A549 treated with ZK216348 at 1 μM for 4 hours (cell line): ENCODE measurements at places on chromosomes 12 and 14. TPM values are rescaled to one million over a fixed set of nuclear protein-coding genes. Genes with fewer than 3 reads are reported as not detected.

The HOXC5 gene
- total RNA-seq = 0.39 to 0.60 TPM (median 0.53 TPM) in 5 replicates

The PIWIL1 gene
- total RNA-seq = not detected in 5 replicates

The CCDC196 gene
- not detected in 5 replicates for total RNA-seq

The GPX2 gene
- total RNA-seq = 179 to 281 TPM (median 196 TPM) in 5 replicates

The MUCL1 gene
- total RNA-seq = not detected in 5 replicates

The MANSC1 gene
- 3.6 to 4.3 TPM (median 3.7 TPM) in 5 replicates for total RNA-seq

The HSPB8 gene
- total RNA-seq = 13.4 to 18.4 TPM (median 14.9 TPM) in 5 replicates

The KRT72 gene
- total RNA-seq = not detected in 5 replicates

The VDR gene
- 2.5 to 3.2 TPM (median 2.8 TPM) in 5 replicates for total RNA-seq

The BICDL1 gene
- total RNA-seq = 2.5 to 4.7 TPM (median 4.5 TPM) in 5 replicates

The FAM186B gene
- total RNA-seq = 0.11 to 0.23 TPM (median 0.14 TPM) in 3 of 5 replicates, not detected in the others

The NUDT14 gene
- total RNA-seq = 17.7 to 45.0 TPM (median 39.9 TPM) in 5 replicates

The KRT79 gene
- total RNA-seq = 0.09 TPM in 1 of 5 replicates, not detected in the others

The TMEM229B gene
- 0.15 to 0.24 TPM (median 0.18 TPM) in 5 replicates for total RNA-seq

The ENDOU gene
- total RNA-seq = 0.18 TPM in 1 of 5 replicates, not detected in the others

The RNASE3 gene
- total RNA-seq = not detected in 5 replicates

The FAM161B gene
- total RNA-seq = 1.3 to 2.4 TPM (median 1.9 TPM) in 5 replicates

The FRS2 gene
- 7.6 to 13.7 TPM (median 10.7 TPM) in 5 replicates for total RNA-seq

The BTBD7 gene
- total RNA-seq = 8.2 to 12.9 TPM (median 12.0 TPM) in 5 replicates

The SERPINA5 gene
- 0.12 to 0.21 TPM in 2 of 5 replicates, not detected in the others for total RNA-seq

The ANKRD33 gene
- not detected in 5 replicates for total RNA-seq

The AKAP6 gene
- 0.23 to 1.1 TPM (median 0.54 TPM) in 5 replicates for total RNA-seq

The MED6 gene
- 39.5 to 67.9 TPM (median 42.2 TPM) in 5 replicates for total RNA-seq

The MYRFL gene
- not detected in 5 replicates for total RNA-seq

The AHNAK2 gene
- total RNA-seq = 200 to 233 TPM (median 225 TPM) in 5 replicates

The HDAC7 gene
- 35.6 to 65.6 TPM (median 56.3 TPM) in 5 replicates for total RNA-seq
